Stimulated activated CD4-positive, alpha-beta T cell treated with anti-CD3 and anti-CD28 coated beads, TNF-alpha, amount 100 ng/mL, for 48 hours (primary cell): ENCODE measurements at places on chromosomes 1 and 21.

DNA sequence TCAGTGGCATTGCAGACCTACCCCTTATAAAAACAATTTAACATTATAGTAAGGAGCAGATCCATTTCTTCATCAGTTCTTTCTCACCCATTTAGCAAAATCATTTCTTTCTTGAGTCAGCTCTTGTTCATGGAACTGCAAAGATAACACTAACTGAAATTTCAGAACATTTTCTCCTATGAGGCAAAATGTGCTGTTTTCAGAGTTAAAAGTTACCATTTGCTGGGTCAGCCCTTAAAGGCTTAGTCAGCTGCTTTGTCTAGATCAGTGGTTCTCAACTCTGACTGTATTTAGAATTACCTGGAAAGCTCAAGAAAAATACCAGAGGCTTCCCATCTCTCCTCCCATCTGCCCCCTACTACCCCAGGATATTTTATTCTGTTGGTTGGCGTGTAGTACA is 12.2 kb downstream of the METTL13 start:
- no peak for DNase-seq

DNA sequence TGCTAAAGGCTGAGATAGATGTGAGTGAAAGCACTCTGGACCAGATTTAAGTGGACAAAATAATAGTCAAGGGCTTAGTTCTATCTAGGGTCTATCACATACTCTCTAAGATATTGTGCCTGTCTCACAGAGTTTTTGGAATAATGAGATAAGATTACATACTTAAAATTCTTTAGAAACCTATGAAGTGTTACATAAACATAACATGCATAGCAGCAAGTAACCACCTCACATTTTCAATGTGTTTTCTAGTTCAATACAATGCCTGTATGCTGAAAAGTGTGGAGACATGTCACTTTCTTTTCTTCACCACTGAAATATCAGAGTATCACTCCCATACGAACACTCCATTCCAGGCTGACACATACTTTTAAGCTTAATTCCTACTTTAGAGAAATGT is 16.2 kb downstream of the SDCCAG8 start:
- no peak for DNase-seq

DNA sequence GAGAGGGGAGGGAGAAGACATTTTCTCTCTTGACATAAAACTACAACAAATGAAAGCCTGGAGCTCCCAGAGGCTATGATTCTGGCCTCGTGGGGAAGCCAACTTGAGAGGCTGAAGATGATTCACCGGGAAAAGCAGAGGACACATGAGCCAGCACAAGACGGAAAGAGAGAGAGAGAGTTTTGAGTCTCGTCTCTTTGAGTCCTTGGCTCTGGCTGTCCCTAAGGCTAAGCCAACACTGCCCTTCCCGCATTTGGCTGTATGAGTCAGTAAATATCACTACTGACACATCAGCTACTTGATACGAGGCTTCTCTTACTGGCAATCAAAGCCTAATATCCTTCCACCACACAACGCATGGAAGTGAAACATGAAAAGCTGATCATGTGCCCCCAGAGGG is 95.5 kb downstream of the GRIK3 start:
- DNase-seq = no peak

DNA sequence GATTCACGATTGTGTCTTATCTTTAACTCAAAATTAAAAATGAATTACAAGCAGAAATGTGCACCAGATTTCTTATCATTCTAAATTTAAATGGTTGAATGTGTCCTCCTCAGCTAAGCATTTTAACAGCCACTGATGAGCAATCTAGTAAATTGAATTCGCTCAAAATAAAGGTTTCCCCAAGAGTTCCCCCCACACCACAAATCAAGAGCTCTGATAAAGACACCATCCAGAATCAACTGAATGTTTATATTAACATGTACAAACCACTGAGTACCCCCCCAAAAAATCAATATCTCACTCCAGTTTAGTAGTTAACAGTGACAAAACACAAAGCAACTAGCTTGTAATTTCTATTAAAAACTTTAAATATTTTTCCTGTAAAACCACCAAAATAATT is 1.9 kb downstream of the GPBP1L1 start:
- DNase-seq = no peak

DNA sequence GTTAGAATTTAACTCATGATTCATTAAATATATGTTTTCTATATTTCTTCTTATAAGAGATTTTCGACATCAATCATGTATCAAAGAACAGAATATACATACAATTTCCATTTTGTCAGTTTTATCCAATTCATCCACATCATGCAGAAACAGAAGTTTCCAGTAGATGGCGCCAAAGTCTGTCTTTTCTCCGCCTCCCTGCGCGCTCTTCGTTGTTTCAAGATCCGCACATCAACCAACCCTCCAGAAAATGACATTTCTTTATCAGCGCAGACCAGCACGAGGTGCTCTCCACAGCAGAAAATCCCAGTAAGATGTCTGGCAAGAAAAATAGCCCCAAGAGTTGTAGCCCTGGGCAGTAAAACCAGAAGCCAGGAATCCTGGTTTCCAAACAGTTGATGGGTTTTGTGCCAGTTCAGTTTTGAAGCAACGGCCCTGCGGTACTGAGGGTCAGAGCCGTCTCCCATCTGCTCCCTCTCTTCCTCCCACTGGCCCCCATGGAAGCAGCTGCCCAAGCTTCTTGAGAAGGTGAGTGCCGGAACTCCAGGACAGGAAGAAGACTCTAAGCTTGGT is 38.6 kb upstream of the GPR137B start:
- DNase-seq = peak; percentile 41

DNA sequence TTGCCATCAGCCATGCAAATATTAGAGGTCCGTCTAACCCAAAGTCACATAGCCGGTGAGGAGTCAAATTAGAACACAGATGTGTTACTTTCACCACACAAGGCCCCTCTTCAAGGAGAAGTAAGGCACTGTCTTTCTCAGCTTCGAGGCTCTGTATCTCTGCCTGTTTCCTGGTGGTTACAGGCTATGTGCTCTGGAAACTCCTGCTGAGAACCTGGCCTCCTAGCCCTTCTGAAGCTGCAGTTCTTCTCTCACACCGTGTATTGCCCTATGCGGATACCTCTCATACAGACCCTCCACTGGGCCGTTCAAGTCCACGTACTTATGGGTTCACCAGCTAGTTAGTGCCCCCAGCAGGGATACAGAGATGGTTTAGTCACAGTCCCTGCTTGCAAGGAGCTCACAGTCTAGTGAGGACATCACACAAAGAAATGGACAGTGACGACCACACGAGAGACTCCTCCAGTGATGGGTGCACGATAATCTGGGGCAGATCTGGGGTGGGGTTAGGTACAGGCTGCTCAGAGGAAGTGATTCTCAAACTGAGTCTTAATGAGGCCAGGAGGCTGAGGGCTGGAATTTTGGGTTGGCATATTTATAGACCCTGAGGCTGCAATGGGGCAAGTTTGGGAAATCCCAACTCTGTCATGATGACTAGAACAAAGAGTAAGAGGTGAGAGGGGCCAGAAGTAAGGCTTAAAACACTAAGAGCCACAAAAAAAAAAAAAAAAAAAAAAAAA is 22.8 kb upstream of the ELOA start:
- DNase-seq = no peak

GRCh38 chr1:215084621-215085020 is 2.1 kb downstream of the KCNK2 start:
- no peak for DNase-seq

GRCh38 chr1:209029737-209030136 is 553.8 kb upstream of the CAMK1G start:
- no peak for DNase-seq

DNA sequence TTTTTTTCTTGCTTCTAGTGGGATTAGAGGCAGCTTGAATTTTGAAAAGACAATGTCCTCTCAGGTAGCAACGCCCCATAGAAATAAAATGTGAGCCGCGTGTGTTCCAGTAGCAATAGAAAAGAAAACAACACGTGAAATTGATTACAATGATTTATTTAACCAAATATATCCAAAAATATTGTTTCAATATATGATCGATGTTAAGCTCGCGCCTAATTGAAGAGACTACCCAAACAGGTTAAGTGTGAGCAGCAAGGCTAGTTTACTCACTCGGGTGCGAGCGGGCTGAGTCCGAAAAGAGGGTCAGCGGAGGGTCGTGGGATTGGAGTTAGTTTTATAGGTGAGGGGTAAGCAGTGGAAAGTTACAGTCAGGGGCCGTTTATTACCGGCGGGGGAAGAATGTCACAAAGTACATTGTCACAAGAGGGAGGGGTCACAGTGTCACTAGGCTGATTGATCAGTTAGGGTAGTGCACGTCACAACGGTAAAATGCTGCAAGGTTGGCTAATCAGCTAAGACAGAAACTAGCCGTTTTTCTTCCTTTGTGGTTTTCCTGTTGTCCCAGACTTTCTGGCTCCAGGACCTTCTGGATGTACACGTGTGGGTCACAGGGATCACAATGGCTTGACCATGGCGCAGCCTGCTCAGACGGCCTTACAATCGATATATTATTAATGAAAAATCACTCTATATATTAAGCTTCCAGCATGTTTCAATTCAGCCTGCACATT is 697 bp upstream of the ZNF670 start:
- no peak for DNase-seq

GRCh38 chr1:17587693-17588047 is 48.2 kb downstream of the ARHGEF10L start:
- DNase-seq = no peak

DNA sequence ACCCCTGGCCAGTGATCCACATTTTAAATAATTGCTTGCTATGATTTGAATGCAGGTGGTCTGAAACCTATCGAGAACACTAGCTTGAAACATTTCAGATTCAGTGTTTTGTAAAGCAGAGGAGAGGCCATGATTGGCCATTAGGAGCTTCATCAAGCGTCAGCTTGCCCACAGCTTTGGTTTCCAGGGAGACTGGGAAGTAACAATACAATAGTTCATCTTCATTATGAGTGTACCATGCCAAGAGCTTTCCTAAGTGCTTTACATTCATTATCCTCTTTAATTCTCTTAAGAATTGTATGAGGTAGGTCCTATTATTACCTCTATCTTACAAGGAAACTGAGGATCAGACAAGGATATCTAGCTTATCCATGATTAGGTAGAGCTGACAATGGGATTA is 27.7 kb upstream of the ATP5PO start:
- DNase-seq = no peak

GRCh38 chr1:19765623-19766022 is 34.1 kb downstream of the TMCO4 start:
- DNase-seq = peak; percentile 27

- DNase-seq = no peak
Measured at GRCh38 chr1:209241487-209241886, 342.0 kb upstream of the CAMK1G start.

- DNase-seq = no peak
Measured at GRCh38 chr1:35539073-35539823, 18.0 kb downstream of the KIAA0319L start.

DNA sequence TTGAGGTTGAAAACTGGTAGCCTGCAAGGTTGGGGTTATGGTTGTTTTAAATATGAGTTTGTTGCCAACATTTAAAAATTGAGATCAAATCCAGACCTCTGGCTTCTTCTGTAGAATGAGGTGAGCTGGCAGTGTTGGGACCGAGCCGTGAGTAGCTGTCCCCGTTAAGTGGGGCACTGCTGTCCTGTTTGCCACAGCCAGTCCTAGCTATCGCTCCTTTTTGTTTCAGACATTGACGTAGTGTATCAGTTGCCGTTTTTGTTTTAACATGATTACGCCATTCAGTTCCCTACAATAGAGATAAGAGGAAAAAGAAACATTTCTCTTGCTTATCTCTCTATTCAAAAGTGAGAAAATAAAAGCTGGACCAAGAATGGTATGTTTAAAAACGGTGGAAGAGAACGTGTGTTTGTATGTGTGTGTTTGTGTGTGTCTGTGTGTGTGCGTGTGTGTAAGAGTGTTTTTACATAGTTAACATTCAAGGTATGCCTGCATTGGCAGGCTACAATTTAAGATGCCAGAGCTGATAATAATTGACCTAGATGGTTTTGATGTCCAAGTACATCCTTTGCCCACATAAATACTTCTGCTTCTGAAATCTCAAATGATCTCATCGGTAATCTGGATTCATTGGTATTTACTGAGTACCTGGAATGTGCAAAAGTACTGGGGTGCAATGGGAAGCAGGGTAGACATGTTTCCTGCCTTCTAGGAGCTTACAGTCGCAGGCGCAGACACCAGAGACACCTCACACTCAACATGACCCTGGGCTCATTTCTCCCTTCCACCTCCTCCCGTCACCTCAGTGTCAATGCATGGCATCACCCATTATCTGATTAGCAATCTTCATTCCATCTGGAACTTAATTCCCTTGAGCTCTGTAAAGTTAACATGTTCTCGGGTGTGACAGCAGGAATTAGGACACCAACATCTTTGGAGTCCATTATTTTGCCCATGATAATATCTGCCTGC is 65.8 kb downstream of the HUNK start:
- DNase-seq = no peak

GRCh38 chr21:36980280-36981048 is 14.0 kb upstream of the HLCS start:
- no peak for DNase-seq

GRCh38 chr1:215526147-215526845 is 40.8 kb upstream of the KCTD3 start:
- DNase-seq = no peak

DNA sequence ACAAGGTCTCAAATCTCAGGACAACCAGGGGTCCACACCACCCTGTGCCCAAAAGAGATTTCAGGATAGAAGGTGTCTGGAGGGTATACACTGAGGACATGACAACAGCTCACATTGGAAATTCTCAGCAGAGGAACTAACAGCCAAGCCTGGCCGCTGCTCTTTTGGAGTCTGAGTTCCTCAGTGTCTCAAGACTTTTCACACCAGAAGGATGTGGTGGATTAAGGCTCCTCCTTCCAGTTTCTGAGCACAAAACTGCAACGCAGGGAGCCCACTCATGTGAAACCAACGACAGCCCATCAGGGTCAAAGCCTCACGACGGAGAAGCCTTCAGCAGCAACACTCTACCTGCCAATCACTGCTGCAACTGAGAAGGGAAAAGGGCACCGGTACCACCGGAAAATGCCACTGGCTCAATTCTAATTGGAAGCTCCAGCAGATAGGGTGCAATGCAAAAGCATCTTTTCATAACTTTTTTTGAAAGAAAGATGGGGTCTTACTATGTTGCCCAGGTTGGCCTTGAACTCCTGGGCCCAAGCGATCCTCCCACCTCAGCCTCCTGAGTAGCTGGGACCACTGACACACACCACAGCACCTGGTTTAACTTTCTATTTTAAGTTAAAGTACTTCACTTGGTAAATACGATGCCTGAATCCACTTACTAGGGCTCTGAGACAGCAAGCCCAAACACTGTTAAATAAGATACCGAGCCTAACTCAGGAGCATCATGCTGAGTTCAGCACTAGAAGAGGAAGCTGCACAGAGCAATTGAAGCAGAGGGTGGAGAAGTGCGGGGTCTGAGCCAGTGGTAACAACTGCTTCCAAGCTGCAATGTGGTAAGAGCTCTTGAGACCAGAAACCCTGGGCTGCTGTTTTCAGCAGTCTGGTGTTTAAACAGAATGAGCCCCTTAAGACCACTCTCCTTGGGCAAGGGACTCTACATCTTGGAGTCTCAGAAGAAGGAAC is 7.8 kb downstream of the CAPZB start:
- no peak for DNase-seq
